AG09309 (cell line): ENCODE measurements at places on chromosomes 6 and 20.

- DNase-seq = no peak
Measured at GRCh38 chr6:138018297-138018696, 88.9 kb downstream of the PERP start.

DNA sequence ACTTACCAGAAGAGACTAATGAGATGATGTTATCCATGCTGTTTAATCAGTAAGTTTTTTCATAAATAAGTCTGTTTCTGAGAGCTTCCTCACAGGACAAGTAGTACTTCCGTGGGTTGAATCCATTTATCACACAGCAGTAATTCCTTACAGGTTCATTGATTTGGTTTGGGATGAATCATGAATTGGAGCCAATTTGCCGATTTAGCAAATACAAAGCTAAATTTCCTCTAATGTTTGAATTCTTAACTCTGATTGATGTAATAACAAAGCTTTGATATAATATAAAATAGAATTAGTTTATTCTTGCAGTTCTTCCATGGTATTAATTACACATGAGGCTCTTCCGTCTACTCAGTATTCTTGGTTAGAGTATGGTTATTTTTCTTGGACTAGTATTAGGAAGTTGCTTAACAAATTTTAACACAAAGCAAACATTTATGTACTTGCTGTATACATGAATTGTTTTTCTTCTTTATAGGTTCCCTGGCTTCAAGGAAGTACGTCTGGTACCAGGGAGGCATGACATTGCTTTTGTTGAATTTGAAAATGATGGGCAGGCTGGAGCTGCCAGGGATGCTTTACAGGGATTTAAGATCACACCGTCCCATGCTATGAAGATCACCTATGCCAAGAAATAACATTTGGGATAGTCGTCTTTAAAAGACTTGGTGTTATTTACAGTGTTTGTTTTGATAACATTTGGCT is 7.6 kb upstream of the OTOR start:
- no peak for DNase-seq

DNA sequence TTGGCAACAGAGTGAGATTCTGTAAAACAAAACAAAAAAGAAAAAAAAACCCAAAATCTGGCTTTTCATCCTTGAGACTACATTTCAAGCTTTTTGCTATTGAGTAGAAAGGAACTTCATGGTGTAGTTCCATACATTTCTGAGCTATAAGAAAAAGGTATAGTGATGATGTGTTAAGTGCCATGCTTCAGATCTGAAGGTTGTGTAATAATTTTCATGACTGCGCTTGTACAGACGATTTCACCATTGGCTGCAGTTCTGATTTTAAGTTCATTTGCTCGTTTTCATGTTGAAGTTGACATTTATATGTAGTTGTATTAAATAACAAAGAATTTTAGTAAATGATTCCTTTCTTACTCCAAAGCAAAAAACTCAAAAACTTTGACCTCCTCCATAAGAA is 247.6 kb downstream of the ARID1B start:
- no peak for DNase-seq

DNA sequence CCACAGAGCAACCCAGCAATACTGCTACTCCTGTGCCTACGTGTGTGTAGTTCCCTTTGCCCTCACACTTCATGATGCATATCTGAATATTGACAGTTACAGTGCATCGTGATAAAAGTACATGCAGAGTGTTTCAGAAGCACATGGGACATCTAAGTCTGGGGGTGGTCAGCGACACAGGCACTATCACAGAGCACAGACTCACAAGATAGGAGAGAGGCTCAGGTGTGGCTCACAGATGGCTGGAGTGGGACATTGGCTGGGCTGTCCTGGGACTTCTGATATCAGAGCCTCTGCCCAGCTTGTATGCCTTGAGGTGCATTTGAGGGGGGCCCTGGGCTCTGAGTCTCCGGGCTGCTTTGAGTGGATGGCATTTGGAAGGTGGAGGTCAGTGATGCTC is 227.0 kb upstream of the RNF24 start:
- DNase-seq = no peak

GRCh38 chr6:117456250-117456649 is 26.2 kb upstream of the DCBLD1 start:
- DNase-seq = no peak

GRCh38 chr20:23375827-23376226 is 13.8 kb downstream of the GZF1 start:
- no peak for DNase-seq

DNA sequence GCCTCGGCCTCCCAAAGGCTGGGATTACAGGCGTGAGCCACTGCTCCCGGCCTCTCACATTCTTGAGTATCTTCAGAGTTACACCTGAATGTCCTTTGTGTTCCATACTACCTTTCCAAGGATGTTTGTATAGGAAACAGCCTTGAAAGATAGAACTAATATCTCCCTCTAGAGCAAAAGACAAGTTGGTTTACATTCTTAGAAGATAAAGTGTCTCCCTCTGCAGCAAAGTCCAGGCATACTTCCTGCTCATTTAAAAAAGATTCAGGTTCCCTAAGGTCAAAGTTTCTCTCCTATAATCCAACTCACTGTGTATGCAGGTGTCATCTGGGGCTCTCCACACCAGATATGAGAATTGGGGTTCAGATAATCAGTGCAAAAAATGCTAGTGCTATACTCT is 224.4 kb downstream of the TPBG start:
- no peak for DNase-seq

- DNase-seq = no peak
Measured at GRCh38 chr6:152273002-152273401, 364.2 kb downstream of the SYNE1 start.

GRCh38 chr6:19824058-19824807 is 12.9 kb upstream of the ID4 start:
- no peak for DNase-seq

DNA sequence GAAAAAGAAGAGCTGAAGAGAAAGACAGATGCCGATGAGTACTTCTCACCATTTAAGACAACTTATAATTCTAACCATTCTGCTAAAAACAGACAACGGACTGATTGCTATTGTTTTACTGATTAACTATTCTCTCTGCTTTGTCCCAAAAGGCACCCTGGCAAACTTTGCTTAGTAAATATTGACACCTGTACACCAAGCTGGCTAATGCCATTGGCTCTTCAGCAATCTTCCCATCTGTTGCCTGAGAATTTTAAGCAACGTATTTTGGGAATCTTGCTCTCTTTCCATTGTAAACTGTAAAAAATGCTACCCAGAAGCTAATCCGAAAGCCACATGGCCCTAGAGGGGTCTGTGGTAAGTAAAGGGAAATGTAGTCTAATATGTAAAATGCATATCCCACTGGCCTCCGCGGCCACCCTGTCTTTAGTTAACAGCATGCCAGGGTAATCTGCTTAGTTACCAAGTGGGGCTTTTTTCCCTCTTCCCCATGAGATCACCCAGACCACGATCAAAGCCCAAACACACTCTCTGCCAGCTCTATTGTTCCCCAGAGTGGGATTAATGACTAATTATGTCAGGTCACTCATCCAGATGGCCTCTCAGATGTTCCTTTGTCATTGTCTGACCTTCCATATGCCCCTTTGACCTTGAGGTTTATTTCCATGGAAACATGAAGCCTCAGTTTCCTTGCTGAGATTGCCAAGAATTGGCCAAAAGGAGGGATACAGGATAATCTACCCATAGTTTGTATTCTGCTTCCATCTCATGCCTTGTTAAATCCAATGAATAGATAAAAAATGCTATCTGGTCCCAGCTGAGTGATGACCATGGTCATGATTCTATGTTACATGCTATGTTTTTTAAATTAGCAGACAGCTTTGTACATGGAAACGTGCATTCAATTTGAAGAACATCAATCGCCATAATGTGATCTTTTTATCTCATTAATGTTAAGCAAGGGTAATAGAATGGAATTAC is 216.4 kb upstream of the MCHR2 start:
- no peak for DNase-seq

DNA sequence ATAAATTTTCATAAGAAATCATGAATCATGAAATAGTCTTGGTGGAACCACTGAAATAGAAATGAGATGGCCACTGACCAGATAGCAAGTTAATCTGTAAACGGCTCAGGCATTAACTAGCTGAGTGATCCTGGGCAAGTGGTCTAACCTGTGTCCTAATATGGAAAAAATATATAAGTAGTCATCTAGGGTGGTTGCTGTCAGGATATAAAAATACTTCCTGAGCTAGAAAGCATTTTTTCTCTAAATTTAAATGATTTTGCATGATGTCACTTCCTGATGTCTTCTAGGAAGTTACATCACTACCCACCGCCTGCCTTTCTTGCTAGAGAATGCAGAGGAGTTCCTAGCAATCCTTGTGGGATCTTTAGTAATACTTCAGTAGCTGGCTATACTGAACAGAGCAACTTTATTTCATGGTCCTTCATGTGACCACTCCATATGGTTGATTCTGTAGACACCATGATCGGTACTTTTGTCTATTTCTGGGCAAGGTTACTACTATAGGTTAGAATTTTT is 228.1 kb upstream of the CEP162 start:
- no peak for DNase-seq
